ENCODE measurements at places on chromosomes 11 and 22.
A peak's percentile ranks its signal among the peaks of the same experiment; 100 is the strongest.

DNA sequence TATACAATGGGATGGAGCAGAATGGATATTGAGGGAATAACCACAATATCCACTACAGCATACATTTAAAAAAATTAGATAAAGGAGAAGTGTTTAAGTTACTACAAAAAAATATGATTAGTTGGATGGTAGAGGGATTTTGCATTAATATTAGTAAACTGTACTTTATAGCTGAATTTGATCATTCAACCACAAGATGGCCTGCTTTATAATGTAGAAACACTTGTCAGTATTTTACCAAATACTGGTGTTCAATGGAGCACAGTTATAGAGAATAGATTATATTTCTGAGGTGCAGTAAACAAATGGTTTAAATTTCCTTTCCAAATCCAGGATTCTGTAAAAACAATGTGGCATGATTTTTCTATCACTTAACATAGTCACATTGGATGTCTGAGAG lies 818.8 kb upstream of the CHORDC1 start:
- no peak for DNase-seq

GRCh38 chr11:43736502-43737200 lies 56.1 kb downstream of the HSD17B12 start:
- DNase-seq: no peak

DNA sequence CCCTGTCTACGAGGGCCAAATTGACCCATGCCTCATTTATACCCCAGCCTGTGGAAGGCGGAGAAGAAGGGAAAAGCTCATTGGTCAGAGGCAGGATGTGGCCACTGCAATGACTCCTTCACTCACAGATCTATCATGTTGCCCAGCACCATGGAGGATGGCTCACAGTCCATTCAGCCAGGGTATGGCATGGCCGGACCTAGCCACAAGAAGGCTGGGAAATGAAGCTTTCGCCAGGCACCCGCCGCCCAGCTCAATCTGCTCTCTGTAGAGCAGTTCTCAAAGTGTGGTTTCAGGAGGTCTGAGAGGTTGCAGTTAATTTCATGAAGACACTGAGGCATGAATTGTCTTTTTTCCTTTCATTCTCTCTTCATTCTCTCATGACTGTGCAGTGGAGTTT lies 40.6 kb upstream of the LINC01488 start:
- no peak for DNase-seq

GRCh38 chr22:22995166-22995565 lies 75.2 kb upstream of the GNAZ start:
- DNase-seq: no peak

- peak; percentile 21 for DNase-seq
Observed at GRCh38 chr11:8566613-8567210, 27.3 kb downstream of the STK33 start.

- peak; percentile 60 for DNase-seq
Observed at GRCh38 chr11:696955-697491, 1.4 kb downstream of the TMEM80 start.

GRCh38 chr22:40493441-40493840 lies 123.0 kb downstream of the SGSM3 start:
- no peak for DNase-seq

DNA sequence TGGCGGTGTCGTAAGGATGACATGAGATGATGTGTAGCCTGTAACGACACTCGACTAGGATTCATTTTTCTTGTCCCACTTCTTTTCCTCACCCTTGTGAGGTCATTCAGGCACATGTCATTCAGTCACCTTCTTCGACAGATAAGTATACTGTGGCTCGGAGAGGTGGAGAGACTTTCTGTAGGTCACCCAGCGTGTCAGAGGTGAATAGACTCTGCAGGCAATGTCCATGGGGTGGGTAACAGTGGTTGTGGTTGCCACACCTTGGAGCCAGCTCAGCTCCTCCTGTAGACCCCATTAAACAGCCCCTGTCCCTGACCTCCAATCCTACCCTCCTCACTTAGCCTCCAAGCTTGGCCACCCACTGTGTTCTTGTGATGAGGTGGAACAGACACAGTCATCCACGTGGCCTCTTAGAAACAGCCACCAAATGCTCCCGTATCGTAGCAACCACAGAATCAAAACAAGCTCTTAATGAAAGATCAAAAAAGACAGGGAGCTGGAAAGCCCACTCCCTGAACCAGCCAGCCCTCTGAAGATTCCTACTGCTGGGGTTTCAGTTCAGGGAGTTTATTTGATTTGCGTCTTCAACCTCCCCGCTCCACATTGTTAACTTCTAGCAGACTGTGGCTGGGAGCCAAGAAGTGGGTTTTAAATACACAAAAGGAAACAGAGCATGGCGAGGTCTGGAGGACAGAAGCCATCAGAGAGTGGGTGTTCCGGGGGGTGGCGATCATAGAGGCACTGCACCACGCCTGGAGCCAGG lies 89.0 kb upstream of the GRK3 start:
- DNase-seq: no peak

- no peak for DNase-seq
Observed at GRCh38 chr11:120900643-120901042, 123.3 kb upstream of the TBCEL start.

GRCh38 chr22:26700886-26701285 lies 43.5 kb downstream of the MIAT start:
- DNase-seq: no peak

DNA sequence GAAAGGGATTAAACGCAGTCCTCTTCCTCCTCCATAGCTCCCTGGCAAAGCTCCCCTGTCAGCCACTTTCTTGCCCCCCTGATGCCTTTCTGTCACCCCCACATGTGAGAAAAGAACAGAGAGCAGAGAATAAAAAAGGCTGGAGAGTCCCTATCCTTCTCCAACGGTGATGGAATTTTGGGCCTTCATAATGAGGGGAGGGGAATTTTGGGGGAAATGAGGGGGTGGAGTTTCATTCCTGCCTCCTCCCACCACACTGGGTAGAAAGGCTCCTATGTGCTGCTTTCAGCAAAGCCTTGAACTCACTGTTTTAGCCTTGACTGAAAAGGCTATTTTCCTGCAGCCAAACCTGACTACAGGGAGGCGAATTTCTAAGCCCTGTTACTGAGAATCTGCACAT lies 59.3 kb downstream of the C11orf58 start:
- no peak for DNase-seq

All from GM04504 (cell line).